ENCODE measurements at places on chromosomes 11 and 22.

DNA sequence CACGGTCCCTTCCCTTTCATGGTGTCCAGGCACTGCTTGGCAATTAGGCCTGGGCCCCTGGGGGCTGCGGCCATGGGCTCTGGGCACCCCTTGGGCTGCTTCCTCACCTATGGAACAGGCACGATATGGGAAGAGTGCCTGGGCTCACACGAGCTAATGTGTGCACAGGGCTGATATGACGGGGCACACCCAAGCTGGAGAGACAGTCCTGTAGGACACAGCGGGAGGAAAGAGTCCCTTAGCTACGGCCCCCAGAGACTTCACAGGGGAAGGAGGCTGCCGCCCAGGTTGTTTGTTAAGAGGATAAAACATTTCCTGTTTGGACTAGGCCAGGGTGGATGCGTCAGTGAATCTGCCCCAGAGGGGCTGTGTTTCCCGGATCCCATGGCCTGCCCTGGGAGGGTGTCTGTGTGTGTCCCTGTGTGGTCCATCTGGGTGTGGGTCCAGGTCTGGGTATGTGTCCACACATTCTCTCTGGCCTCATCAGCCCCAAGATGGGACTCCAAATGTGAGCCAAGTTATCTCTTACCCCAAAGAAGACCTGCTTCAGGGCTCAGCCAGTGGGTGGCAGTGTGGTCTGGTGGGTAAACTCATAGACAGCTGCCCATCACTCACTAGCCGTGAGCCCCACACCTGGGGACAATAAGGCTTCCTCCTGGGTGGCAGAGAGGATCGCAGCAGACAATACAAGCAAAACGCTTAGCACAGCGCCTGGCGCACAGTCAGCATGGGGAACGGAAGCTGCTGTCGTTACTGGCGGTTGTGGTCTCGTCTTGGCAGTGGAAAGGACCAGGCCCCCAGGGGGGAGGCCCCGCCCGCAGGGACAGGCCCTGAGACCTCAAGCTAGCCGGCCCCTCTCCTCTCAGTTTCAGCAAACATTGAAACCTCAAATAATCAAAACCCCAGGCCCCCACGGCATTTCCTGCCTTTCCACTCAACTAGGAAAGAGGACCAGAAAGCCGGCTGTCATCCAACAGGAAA lies 3.2 kb upstream of the EMID1 start:
- DNase-seq = no peak

DNA sequence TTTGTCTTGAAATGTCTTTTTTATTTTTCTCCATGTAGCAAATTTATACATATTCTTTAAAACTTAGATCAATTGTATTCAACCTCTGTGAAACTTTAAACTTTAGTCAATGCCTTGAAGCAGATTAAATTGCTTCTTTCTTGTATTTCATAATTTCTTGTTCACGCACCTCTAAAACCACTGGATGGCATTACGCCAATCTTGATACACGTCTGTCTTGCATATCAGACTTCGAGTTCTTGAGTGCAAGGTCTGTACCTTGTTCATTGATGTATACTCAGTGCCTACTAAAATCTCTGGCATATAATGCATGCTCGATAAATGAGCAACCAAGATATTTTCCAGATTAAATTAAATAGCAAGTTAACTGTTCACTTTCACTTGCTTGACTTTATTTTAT lies 236.8 kb downstream of the CASP12 start:
- DNase-seq = no peak

DNA sequence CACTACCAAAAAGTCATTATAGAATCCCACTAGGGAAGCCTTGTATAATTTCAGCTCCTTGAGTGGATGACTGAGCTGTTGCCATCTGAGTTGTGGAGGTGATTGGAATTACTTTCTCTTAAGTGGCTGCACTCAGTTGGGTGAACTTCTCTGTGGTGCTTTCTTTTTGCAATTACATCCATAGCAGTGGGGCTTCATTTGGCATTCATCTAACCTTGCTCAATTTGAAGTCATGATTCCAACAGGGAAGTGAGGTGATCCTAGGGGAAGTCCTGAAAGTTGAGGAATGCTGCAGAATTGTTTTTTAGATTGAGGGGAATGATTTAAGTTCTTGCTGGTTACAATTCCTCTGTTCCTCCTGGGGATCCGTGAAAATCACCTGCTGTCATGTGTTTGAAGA lies 39.6 kb downstream of the ARHGAP42 start:
- no peak for DNase-seq

DNA sequence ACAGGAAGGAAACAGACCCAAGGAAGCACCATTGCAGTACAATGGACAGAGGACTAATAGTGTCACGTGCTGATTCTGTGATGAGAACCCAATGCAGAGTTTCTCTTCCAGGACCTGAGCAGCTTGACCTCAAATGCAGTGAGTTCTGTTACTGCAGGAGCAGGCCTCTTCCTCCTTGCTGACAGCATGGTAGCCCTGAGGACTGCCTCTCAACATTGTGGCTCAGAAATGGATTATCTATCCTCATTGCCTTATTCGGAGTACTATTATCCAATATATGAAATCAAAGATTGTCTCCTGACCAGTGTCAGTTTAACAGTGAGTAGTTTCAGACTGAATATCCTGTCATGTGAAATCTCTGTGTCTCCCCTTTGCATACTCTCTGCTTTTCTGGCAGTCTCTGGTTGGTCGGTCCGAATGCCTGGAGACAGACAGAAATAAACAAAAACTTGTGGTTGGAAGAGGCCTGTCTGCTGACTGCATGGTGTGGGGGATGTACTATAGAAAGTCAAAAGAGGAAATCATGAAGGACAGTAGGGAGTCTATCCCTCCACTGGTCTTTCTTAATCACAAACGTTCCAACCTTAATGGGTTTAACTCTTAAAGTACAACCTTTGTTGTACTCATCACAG lies 6.9 kb upstream of the MS4A14 start:
- DNase-seq = no peak

DNA sequence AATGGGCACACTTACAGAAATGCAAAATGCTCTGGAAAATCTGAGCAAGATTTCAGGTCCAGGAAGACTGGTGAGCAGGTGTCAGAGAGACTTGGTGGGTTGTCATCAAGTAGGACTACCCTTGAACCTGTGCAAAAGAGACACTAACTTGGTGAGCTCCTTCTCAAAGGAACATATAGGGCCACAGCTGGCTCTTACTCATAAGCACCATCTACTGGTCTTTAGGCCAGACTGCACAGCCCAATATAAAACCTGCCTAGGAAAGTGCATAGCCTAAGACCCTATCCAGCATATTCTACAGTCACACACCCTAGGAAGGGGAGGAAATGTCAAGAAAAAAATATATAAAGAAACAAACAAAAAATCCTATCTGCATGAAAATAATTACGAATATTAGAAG lies 18.2 kb upstream of the OR10W1 start:
- no peak for DNase-seq

Data from stimulated activated CD4-positive, alpha-beta T cell treated with anti-CD3 and anti-CD28 coated beads, TNF-alpha, amount 100 ng/mL, for 4 hours (primary cell).